Frontal cortex (tissue), 4 donors: ENCODE measurements at places on chromosomes 3 and 15. TPM values are rescaled to one million over a fixed set of nuclear protein-coding genes. Genes with fewer than 3 reads are reported as not detected.

DNA sequence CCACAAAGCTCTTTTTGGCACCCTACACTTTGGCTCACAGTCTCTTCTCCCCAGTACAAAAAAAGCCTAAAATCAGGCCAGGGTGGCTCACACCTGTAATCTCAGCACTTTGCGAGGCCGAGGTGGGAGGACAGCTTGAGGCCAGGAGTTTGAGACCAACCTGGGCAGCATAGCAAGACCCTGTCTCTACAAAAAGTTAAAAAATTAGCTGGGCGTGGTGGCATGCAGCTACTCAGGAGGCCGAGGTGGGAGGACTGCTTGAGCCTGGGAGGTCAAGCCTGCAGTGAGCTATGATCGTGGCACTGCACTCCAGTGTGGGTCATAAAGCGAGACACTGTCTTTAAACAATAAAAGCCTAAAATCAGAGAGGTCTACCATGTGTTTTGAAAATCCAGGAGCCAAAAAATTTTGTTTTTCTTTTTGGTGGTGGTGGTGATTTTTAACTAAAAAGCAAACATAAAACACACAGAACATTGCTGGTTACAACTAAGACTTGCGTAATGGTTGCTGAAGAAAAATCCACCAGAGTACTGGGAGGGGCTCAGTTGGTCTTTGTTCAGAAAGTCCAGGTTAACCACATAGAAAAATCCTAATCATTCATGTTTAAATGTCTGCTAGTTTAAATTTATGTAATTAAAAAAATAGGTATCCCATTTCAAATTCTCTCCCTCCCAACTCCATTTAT, 1.6 kb upstream of the MAN2C1 start:
- no peak for DNase-seq

GRCh38 chr3:129424185-129424841, 4.1 kb downstream of the EFCAB12 start:
- no peak for DNase-seq

Gene NRROS
- total RNA-seq: 0.82 TPM

DNA sequence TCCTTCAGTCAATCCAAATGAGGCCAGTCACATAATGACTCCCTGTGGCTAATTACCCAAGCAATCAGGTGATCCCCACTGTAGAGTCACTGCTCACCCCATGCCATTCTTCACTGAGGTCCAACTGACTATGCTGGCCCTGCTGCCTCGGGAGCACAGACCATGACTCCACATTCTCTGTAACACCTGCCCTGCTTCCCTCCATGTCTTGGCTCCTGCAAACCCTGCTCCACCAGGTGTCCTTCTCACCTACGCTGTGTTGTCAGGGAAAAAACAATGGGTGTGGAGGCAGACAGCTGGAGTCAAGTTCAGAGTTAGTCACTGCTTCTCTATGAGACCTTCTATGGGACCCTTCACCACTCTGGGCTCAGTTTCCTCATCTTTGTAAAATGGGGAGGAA, 6.1 kb upstream of the SFMBT1 start:
- DNase-seq: no peak

DNA sequence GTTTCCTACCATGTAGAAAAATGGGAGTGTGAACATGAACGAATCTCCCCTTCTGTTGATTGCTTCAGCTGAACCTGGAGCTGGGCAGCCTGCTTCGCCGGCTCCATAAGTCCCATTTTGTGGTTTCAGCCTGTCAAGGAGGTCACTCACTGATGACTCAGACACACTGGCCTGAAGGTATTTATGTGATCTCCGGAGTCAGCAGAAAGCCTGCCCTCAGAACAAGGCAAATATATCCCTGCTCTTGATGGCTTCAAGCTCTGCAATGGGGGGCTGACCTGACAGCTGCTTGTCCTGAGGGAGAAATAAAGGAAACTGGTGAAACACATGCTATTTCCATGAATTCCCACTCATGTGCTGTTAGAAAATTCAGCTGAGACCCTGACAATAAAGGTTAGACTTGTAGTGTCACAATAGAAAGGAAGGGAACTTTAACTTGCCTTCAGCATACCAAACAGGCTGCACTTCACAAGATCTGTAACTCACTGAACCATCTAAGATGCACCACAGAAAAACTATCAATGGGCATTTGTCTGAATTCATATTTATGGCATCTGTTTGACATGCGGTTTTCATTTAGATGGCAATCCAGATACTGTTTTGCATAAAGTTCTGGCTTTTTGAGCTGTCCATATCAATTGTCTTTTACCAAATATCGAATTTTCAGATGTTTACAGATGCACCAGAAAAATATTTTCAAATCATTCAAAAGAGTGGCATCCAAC, 282.0 kb upstream of the VEPH1 start:
- no peak for DNase-seq

DNA sequence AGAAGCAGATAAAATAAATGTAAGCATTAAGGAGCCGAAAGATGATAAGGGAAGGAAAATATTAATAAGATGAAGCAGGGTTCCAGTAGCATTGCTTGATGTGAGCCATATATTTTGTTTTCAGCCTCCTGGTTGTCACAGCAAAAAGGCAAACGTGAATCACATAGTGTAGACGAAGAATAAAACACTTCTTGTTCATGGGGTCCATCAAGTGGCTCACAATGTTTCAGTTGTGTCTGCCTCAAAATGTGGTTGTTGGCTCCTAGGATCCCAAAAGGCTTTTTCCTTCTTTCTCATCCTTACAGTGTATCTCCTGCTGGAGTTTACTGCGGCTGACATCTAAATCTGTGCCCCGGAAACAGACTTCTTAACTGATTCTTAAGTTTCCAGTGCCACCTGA, 195.1 kb downstream of the GHSR start:
- no peak for DNase-seq

GRCh38 chr15:22811640-22812039, 25.2 kb downstream of the NIPA1 start:
- DNase-seq: no peak

DNA sequence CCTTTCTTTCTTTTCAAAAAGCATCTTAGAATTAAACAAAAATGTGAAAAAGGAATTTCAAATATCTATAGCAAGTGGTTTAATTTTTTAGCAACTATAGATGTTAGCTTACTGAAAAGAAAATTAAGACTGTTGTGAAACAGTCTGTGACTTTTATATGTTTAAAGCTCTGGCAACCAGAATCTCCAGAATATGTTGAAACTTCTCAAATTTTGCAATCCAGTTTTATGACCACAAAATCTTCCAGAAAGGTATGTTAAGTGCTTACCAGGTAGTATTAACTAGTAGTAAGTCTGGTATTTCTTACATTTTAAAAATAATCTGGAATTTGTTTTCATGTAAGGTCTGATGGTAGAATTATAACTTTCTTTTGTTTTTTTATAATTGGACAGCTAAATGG, 235.0 kb downstream of the SLC9A9 start:
- no peak for DNase-seq

GRCh38 chr3:172259726-172260248, 188.5 kb downstream of the GHSR start:
- no peak for DNase-seq

- no peak for DNase-seq
Measured at GRCh38 chr3:107578523-107578922, 55.8 kb downstream of the BBX start.

DNA sequence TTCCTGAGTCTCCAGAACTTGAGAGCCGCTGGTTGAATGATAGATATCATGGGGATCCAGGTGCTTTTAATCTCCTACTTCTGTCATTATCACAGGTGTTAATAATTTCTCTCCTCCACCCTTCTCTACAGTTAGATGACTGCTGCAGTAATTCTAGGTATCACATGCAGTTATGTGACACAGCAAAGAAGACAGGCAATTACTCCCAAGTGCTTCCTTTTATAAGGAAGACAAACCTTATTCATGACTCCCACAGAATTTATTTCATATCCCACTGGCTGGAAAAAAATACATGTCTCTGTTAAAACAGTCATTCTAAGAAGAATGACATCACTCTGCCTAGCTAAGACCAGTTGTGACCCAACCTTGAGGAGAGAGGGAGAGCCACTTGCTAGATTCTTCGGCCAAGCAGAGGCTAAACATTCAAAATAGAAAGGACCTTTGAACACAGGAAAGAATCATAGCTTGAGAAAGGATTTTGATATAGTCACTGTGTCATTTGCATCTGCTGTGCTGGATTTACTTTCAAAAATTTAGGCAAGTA, 500.6 kb downstream of the SI start:
- DNase-seq: no peak

- DNase-seq: no peak
Measured at GRCh38 chr3:158794936-158795518, 6.8 kb upstream of the MFSD1 start.

Gene KLHL40
- 0.41 TPM for total RNA-seq

Gene ST8SIA2
- total RNA-seq: 56.3 TPM

Gene ZNF774
- 4.5 TPM for total RNA-seq

DNA sequence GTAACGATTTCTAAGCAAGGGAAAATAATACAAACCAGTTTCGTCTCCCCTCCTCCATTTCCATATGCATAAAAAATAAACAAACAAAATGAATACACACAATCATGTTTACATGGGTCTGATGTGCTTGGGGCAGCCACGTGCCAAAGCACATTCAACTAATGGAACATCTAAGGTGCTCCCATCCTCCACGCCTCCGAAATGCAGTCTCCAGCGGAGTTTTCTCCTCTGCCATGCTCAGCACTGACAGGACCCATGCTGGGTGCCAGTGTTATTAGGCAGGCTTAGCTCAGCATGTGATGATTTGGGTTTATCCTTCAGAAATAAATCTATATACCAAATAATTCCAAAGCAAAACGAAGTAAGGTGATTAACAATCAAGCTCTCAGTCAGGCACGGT, 337.3 kb upstream of the ATP10A start:
- no peak for DNase-seq

Gene PDZRN3
- 45.7 TPM for total RNA-seq

DNA sequence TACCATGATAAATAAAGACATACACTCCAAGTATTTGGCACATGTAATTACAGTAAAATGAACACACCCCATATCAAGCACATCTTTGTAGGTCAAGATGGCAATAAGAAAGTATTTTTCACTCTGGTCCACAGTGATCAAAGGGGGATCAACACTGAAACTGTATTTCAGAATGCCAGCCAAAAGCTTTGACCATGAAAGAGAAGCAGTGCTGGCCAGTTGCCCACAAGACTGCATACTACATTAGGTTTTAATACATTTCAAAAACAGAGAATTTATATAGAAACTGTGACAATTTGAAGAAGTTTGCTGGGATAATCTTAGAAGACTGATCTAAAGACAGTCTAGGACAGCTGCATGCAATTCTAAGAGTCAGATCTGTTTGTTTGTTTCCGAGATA, 1035.3 kb downstream of the FHIT start:
- DNase-seq: no peak

DNA sequence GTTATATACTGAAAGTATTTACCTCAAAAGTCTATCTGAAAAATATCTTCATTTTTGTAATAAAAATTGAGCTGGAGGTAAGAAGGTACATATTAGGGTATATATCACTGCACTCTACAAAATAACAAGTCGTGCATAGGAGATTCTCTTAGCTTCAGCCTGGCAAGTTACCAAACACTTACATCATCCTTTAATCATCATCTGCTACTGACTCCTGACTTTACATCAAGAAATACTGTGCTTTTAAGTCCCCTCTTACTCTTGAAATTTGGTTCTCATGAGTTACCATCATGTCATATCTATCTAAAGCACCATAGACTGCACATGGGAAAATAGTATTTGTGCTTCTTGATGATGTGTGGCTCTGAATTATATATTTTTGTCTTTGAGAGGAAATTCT, 50.8 kb downstream of the LYSMD4 start:
- no peak for DNase-seq

DNA sequence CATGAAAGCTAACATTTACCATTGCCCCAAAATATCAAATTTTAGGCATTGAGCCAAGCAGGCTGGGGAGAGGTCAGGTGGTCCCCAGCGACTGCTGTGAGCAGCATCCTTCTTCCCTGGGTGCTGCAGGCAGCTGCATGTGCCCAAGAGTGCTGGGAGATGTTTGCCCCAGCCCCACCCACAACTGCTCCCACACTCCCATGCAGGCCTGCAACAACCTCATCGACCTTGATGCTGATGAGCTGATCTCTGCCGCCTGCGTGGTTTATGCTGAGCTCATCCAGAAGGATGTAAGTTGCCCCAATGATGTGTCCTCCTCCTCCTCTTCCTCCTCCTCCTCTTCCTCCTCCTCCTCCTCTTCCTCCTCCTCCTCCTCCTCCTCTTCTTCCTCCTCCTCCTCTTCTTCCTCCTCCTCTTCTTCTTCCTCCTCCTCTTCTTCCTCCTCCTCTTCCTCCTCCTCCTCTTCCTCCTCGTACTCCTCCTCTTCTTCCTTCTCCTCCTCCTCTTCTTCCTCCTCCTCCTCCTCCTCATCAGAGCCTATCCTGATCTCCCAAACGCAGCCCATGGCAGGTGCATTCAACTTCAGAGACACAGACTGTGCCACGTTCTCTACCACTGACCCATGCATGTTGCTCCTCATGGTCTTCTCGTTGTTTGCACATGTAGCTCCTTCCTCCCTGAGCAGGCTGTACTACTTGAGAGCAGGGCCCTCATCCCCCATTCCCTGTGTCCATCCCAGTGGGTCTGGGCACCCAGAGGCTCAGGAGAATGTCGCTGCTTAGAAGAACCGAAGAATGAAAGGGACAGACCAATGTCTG, 15.1 kb downstream of the TBC1D21 start:
- DNase-seq: no peak

Gene SUCNR1
- total RNA-seq: 0.41 TPM

DNA sequence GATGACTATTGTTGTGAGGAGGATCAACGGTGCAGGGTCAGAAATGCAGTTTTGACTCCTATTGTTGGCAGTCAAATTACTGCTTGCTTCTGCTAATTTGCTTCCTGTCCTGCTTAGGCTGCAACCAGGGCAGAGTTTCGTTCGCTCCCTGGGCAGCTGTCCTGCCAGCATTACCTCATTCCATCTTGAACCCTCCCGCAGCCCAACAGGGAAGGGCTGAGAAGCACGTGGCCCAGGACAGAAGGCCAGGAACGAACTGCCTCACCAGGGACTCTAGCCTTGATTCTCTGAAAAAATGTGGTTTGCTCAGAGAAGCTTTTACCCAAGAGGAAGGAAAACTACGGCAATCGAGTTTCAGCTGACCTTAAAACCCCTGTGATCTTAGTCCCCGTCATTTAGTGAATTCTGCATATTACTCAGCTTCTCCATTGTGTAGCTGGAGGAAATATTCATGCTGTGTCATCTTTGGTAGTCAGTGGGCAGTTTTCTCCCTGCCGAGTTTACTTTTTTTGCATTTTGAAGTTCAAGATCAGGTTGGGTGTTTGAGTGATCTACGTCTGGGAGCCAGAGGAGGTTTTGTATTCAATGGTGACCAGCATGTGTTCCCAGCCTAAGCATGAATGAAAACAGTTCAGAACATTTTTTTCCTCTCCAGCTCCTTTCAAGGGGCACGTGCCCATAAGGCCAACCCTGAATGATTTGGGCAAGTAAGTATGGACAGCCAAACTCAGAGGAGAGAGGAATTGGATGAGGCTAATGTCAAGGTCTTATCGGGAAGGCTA, 23.0 kb downstream of the TLNRD1 start:
- DNase-seq: no peak
